Activated CD4-positive, alpha-beta T cell treated with anti-CD3 and anti-CD28 coated beads, Interleukin-2, amount 50 U/mL, for 24 hours (primary cell): ENCODE measurements at places on chromosomes 12 and 14.

DNA sequence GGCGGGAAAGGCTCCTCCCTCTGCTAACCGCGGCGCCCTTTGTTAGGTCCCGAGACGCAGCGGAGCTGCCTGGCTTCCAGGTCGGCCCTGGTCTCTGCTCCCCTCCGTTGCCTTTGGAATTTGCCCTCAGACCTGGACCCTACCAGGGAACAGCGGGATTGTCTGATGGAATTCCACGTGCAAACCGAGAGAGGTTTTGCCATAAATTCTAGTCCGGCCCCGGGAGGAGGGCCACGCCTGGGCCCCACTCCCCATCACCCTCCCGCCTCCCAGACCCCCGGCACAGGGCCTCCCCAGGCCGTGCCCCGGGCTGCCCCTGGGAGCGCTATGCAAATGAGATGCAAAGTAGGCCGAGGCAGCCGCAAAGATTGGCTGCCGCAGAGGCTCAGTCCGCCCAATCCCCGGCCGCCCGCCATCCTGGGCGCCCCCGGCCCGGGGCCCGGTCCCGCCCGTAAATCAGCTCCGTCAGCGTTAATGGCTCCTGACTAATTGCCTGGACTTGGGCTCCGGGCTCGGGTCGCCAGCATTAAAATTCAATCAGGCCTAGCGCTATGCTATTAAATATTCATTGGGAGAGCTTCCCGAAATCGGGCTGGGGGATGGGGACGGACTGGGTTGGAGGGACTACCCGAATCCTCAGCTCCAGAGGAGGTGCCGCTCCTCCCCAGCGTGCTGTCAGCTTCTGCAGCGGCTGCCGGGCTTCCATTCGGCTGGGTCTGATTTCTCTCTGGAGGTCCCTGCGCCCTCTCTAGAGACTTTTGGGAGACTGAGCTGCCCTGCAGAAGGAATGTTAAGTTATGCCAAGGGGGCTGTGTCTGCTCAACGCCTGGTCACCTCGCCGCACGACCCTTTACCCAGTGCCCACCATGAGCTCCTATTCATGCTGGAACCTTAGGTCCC, 15.7 kb upstream of the FIGNL2 start:
- DNase-seq = no peak

DNA sequence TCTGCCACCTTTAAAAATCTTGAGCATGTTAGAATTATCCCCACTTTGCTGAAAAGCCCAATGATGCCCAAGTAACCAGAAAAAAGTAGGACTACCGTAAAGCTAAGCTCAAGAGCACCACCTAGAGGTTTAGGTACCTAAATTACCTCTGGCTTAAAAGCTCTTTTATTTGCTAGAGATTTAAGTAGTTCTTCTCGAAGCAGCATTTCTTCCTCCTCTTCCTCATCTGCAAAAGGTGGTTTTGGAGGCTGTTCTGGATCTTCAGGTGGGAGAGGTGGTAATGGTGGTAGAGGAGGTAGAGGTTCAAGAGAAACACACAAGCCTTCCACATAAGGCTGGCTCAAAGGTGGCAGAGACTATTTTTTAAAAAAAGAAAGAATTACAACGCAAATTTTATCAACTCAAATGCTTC, 26.9 kb downstream of the ZFC3H1 start:
- DNase-seq = peak; percentile 6

DNA sequence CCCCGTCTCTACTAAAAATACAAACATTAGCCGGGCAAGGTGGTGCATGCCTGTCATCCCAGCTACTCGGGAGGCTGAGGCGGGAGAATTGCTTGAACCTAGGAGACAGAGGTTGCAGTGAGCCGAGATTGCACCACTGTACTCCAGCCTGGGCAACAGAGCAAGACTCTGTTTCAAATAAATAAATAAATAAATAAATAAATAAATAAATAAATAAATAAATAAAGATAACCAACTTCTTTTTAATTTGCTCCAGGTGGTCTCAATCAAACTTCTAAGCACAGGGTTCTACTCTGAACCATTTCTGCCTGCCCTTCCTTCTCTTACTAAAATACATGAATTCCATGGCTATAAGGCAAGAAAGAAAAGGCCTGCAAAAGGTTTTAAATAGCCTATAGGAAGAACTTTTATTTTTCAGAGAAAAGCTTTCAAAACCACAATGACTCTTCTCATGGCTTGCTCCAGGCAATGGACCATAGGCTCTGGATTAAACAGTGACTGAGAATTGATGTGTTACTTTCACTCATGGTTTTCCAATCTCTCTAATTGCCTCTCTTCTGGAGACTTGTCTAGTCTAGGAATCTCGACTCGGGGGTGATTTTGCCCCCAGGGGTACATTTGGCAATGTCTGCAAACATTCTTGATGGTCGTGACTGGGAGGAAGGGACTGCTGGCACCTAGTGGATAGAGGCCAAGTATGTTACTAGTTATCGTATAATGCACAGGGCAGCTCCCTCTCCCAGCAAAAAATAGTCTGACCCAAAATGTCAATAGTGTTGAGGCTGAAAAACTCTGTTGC, 14.4 kb downstream of the IGF1 start:
- no peak for DNase-seq

DNA sequence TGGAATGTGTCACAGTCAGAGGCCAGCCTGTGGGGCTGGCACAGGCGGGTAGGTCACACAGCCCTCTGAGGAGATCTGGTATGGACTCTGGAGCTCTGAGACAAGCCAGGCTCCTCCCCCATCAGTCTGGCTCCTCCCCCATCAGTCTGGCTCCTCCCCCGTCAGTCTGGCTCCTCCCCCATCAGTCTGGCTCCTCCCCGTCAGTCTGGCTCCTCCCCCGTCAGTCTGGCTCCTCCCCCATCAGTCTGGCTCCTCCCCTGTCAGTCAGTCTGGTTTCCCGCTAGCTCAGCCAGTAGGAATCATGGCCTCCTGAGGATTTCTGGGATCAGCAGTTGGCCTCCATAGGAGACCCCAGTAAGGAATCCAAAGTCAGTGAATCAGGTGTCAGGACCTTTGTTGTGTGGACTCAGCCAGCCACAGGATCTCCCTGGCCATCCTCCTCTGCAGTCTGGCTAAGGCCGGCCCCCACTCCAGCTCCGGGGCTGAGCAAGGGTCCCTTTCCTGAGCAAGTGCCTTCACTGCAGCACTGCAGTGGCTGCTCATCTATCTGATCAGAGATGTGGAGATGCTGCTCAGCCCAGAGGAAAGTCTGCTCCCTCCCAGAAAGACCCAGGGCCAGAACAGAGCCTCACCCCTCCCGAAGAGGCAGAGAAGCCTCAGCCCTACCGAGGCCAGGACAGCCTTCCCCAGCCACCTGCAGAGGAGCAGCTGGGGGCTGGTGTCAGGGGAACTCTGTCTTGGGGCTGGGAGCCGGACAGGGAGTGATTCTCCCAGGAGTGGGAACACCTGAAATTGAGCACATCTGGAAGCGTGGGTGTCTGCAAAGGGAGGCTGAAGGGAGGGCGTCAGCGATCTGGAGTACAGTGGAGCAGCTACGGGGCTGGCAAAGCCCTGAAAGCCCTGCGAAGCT, 35.7 kb downstream of the IQSEC3 start:
- DNase-seq = no peak

GRCh38 chr12:46933947-46934346, 108.2 kb upstream of the SLC38A4 start:
- no peak for DNase-seq

- no peak for DNase-seq
Observed at GRCh38 chr12:120741476-120742421, 16.1 kb downstream of the ACADS start.

DNA sequence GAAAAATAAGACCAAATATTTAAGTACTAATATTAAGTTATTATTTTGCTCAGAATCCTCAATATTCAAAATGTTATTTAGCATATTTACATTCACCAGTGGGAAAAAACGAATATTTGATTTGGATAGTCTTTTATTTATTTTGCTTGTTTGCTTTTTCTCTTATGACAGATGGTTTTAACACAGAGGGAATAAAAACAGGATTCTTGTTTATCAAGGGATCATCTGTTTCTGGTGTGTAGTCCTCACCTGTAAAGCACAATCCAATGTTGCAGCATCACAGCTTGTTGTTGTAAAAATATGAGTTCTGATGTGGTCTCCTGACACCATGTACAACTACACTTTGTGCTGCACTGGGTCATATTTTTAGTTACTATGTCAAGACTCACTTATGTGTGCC, 103.9 kb downstream of the AVPR1A start:
- no peak for DNase-seq

GRCh38 chr14:34174973-34175372, 224.1 kb upstream of the EGLN3 start:
- no peak for DNase-seq
